SJSA1 (cell line): ENCODE measurements at places on chromosomes 6 and 20. TPM values are rescaled to one million over a fixed set of nuclear protein-coding genes. Genes with fewer than 3 reads are reported as not detected.

DNA sequence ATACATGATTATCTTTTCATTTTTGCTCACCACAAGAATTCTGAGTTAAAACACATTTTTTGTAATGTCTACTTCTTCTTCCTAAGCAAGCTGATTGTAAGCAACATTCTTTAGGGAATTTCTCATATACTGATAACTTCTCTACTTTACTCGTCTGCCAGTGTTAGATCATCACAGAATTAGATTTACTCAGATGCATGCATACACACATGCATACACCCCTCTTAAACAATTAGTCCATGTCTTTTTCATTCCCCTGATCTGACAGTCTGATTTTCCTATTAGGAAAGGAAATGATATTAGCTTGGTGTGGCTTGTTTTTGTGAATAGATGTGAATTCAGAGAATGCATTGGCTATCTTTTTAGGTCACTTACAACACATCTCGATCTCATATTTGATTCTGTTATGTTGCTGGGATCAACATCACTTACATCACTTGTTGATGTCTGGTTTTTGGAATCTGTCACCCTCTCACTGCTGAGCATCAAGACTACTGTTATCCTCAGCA lies 91.4 kb downstream of the FIG4 start:
- DNase-seq, result no peak

- DNase-seq, result no peak
These were observed 34.5 kb downstream of the DLGAP4 start for GRCh38 chr20:36340593-36340990.

DNA sequence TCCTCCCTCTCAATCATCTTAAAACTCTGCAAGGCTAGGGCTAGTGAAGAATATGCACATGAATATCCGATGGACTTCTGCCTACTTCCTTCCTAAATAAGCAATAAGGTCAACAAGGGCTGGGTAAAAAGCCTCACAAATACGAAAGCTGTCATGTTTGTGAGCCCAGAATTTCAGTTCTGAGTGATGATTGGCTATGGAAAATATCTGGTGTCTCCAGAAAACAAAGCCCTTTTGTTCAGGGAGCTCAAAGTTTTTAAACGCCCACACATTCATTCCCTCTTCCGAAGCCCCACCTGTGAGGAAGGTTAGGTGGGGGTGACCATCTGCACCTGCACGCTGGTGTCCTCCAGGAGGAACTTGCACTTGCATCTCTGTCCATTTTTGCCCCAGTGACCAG lies 126.9 kb upstream of the ARMC2 start:
- no peak for DNase-seq

- DNase-seq, result no peak
These were observed 27.8 kb downstream of the ELOVL5 start for GRCh38 chr6:53320964-53321363.

Gene LBP
- not detected in 2 replicates for total RNA-seq

DNA sequence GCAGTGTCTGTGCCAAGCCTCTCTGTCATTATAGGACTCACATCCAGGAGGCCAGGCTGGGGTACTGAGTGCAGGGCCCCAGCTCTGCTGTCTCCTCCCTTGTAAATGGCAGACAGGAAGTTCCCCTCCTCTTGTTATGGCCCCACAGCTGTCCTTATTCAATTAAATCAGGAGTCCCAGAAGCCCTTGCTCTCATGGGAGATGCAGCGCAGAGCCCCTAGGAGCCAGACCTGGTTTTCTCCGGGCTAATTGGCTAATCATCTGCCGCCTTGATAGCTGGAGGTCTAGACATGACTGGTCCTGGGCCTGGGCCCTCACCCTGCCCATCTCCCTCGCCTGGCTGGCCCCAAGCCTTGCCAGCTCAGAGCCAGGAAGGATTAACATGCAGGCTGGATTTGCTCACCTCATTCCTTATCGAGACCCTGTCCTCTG lies 172.0 kb downstream of the VEGFA start:
- no peak for DNase-seq

- no peak for DNase-seq
These were observed 374 bp upstream of the SERINC1 start for GRCh38 chr6:122472022-122472340.

Gene CHRNA4
- not detected in 2 replicates for total RNA-seq

DNA sequence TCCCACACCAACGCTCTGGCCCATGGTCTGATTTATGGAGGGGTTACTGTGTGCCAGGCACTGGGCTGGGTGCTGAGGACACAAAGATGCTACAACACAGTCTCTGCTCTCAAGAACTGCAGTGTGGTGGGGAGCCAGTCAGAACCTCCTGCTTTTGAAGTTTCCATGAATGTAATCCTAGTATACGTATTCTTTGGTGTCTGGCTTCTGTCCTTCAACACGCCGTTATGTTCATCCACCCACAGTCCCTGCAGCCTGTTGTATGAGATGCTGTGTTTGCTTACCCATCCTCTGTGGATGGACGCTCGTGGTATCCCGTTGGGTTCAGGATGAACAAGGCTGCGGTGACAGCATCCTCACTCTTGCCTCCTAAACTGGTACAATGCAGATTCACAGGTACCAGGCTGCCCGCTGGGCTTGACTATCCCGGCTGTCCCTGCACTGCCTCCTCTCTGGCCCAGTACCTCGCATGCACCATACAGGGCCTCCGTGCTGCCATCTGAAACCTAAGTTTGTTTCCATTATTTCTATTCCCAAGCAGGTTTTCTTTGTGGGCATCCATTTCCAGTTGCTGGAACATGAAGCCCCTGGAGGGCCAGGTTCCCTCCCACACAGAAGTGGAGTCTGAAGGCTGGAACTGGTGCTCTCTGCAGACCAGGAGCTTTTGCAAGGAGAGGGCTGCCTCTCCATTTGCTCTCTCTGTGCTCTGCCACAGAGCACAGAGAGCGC lies 364.5 kb downstream of the ZFAND3 start:
- DNase-seq, result peak; percentile 27
